AG08395 (cell line): ENCODE measurements at places on chromosomes 11 and 22.

DNA sequence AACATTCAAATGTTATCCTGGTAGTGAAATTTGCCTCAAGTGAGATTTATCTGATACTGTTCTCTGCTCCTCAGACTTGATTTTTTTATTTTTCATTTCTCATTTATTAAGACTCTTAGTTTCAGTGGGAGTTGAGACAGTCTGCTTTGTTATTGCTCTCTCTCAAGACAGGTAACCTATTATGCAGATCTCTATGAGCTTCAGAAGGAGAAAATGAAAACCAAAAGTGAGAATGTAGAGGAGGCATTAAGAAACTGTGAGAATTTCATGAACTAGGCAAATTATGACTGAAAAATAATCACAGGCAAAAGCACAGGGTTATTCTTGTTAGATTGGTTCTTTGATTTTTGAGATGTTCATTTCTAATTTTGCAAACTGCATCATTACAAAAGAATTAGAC, 290.0 kb upstream of the CHORDC1 start:
- no peak for DNase-seq

GRCh38 chr22:48957987-48958321, 869.7 kb downstream of the BRD1 start:
- no peak for DNase-seq

DNA sequence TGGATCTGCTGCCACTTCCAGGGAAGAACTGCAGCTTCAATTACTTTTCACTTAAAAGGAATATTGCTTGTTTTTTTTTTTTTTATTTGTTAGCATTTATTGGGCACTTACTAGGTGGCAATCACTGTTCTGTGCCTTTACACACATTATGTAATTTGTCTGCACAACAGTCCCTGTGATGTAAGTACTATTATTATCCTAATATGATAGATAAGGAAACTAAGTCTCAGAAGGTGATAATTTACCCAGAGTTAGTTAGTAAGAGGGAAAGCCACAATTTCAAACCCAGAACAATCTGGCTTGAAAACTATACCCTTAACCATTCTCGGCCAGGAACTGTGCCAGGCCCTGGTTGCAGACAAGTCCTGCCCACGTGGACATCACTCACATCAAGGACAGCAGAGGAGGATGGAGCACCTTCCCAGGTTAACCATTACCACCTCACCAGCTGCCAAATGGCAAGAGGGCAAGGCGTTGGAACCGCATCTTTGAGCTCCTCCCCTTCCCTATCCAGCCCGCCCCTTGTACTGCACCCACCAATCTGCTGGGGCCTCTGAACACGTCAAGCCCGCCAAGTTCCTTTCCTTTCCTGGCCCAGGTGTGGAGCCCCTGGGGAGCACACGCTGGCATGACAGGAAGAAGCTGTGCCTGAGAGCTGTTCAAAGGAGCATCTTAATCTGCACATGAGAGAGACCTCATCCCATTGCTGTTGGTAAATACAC, 78.4 kb downstream of the NAV2 start:
- DNase-seq: no peak

DNA sequence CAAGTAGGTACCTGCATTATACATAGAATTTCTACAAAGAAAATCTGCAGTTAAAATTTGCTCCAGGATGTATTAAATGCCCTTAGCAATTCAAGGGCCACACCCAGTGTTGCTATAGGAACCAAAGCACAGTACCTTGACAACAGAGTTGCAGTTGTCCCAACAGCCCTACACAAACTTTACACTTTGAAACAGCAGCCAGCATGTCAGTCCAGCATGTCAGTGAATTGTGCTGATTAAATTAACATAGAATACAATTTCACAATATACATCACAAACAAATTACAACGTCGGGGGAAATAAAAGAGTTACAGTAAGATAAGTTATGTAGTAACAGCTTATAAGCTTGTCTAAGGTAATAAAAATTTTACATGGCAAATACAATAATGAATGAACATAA, 389.2 kb downstream of the SOX6 start:
- DNase-seq: no peak

DNA sequence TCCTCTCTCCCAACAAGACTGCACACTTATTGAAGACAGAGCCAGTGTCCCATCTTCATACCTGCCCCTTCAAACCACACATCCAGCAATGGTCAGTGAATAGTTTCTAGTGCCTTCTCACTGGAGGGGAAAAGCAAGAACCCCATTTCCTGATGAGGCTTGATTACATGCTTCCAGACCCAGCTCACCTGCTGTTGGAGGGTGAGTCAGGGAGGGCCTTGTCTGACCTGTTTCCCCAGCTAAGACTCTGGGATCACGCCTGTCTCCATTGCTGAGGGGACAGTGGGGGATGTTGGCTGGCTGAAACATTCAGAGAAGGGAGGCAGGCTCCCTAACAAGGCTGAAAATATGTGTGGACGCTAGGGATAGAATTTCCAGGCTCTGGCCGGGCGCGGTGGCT, 27.5 kb upstream of the ZDHHC13 start:
- no peak for DNase-seq

GRCh38 chr11:72561856-72562255, 112.4 kb downstream of the PDE2A start:
- no peak for DNase-seq

DNA sequence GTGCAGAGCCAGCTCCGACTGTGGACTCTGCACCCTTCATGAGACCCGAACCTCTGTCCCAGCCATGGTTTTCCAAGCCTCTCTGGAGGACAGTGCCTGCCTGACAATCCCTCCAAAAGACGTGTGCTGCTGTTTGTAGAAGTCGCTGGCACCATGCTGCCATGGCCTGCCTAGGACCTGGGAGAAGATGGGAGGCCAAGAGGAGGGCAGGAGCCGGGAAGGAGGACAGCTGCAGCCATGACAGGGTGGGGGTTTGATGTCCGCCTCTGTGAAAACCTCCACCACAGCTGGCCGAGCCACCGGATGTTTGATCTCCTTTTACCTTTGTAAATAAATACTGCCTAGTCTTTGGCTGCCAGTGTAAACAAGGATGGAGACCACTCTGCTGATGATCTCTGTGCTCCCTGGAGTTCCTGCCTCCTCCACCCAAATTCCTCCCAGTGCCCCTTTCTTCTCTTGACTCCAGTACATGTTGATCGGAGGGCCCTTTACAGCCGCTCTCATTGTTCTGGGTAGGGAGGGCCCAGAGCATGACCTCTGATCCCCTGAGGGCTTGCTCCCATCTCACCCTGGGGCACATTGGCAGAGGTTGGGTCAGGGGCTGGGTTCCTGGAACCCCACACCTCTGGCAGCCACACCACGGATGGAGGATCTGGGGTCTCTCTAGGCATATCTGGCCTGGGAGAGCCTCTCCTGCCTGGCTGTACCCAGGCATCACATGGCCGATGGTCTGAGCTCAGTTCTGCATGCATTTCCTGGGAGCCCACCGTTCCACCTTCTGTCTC, 66.9 kb downstream of the BCR start:
- no peak for DNase-seq

GRCh38 chr11:22634897-22635629, 9.4 kb upstream of the FANCF start:
- DNase-seq: no peak

DNA sequence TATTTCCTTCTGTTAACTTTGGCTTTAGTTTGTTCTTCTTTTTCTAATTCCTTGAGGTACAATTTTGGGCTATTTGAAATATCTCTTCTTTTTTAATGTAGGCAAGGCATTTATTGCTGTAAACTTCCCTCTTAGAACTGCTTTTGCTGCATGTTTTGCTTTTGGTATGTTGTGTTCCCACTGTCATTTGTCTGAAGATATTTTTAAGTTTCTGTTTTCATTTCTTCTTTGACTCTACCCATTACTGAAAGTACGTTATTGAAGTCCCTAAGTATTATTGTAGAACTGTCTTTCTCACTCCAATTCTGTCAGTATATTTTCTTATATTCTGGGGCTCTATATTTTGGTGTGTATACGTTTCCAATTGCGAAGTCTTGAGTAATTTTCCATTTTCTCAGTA, 77.9 kb downstream of the KCNQ1OT1 start:
- DNase-seq: no peak

- DNase-seq: no peak
These were observed 70.4 kb downstream of the TRMU start for GRCh38 chr22:46405901-46406300.

DNA sequence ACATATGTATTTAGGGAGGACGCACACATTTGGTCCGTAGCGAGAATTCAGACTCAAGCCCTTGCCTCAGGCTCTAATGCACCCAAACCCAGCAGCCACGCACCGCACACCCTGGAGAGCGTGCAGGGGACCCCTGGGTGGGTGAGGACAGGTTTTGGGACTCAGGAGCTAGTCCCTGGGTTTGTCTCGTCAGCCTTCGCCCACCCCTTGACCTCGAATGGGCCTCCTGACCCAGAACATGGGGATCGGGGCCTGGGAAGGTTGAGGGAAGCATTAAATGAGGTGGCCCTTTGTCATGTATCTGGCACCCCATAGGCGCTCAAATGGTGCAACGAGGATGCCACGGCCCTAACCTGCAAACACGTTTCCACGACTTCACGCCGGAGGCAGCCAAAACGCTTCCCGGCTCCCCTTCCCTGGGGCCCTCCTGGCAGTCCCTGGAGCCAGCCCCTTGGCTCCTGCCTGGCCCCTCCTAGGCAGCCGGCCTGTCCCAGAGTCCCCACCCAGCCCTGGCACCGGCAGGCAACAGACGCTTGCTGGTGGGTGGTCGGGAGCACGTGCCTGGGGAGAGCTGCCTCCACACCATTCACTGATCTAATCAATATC, 5.5 kb upstream of the LINC01488 start:
- no peak for DNase-seq

GRCh38 chr11:102382384-102382783, 35.4 kb downstream of the BIRC2 start:
- no peak for DNase-seq

DNA sequence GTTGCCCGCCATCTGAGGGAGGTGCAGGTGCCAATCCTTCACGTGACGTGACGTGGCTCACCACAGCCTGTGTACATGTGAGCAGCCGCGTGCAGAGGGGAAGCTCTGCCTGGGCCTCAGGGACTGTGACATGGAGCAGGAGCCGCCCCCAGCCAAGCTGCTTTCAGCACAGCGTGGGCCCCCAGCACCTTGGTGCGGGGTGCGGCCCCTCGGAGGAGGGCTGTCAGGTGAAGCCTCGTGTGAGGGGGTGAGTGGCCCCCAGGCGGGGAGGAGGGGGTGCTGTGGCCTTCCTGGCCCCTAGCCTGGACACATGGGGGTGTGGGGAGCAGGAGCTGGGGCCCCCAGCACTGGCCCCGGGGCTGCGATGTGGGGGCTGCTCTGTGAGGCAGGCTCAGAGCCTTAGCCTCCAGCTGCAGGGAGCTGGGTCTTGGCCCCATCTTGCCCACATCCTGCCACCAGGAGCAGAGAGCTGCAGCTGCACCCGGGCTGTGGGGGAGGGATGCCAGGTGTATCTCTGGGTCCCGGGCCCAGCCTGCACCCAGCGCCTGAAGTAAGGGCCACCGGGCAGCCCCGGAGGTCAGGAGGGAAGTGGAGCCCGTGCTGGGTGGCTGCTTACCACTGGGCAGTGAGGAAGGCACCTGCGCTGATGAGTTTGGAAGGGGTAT, at the start of gene ADORA2A:
Gene ADORA2A, plus strand, starts transcription at position 100 of the 665 bp plus-strand sequence. CDS start 5,806 bp downstream, outside the sequence.
- no peak for DNase-seq

- no peak for DNase-seq
These were observed 7.4 kb upstream of the VSIG10L2 start for GRCh38 chr11:125938418-125938817.

DNA sequence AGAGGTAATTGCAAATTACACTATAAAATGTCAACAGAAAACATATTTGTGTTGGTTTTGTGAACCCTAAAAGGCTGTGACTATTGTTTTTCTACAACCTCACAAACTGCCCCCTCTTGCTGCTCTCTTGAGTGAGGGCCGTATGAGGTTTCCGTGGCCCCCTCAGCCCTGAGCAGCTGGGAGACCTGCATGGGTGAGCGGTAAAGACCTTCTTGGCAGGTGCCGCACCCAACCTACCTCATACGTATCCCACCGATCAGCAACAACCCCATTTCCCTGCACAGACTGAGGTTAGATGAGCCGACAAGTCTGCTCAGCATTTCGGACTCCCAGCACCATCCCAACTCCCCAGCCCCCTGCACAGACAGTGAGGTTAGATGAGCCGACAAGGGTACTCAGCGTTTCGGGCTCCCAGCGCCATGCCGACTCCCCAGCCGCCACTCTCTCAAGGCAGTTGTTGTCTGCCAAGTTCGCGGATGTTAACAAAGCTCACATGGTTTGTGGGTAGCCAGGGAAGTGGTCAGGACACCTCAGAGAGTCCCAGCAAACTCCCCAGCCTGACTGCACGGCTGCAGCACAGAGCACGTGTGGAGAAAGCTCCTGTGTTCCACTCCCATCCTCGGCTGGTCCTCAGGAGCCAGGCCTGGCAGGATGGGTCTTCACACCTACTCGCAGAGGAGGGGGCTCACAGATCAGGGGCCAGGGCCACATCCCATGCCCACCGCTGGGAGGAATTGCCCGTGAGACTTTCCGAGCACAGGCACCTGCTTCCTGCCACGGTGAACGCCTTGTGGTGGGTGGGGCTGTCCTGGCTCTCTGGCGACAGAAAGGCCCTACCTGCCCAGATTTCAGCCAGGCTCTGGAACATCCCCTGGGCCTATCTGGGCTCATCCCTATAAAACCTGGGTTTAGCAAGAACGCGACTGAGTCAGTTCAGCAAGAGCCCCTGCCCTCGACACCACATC, 502.9 kb downstream of the BRD1 start:
- no peak for DNase-seq

GRCh38 chr11:92423115-92424034, 198.8 kb downstream of the FAT3 start:
- DNase-seq: no peak

GRCh38 chr11:61912991-61913698, 4.2 kb downstream of the RAB3IL1 start:
- no peak for DNase-seq

GRCh38 chr11:72918851-72919250, 104.6 kb downstream of the ATG16L2 start:
- no peak for DNase-seq

GRCh38 chr11:10480026-10480425, 25.0 kb downstream of the AMPD3 start:
- no peak for DNase-seq

GRCh38 chr11:10429526-10429925, 25.5 kb upstream of the AMPD3 start:
- no peak for DNase-seq

DNA sequence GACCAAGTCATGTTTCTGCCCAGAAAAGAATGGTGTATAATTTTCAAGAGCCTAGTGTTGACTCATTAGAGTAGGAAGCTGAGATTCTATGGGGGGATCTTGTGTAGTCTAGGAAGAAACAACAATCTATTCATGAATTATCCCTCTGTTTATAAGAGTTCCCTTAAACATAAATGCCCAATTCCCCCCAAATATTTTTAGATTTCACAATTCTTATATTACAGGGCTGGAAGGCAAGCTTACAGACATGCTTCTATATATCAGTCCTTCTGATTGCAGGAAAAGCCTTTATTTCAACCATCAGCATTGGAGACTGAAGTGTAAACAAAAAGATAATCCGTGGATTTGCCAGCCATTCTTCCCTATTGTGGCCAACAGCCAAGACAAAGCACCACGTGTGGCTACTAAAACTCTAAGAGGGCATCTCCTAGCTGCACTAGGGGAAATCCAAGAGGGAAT, 71.4 kb downstream of the NAT10 start:
- no peak for DNase-seq
